DMS53 (cell line): ENCODE measurements at places on chromosomes 11 and 22.

- no peak for DNase-seq
Measured at GRCh38 chr11:64778223-64778472, 194 bp downstream of the SF1 start.

DNA sequence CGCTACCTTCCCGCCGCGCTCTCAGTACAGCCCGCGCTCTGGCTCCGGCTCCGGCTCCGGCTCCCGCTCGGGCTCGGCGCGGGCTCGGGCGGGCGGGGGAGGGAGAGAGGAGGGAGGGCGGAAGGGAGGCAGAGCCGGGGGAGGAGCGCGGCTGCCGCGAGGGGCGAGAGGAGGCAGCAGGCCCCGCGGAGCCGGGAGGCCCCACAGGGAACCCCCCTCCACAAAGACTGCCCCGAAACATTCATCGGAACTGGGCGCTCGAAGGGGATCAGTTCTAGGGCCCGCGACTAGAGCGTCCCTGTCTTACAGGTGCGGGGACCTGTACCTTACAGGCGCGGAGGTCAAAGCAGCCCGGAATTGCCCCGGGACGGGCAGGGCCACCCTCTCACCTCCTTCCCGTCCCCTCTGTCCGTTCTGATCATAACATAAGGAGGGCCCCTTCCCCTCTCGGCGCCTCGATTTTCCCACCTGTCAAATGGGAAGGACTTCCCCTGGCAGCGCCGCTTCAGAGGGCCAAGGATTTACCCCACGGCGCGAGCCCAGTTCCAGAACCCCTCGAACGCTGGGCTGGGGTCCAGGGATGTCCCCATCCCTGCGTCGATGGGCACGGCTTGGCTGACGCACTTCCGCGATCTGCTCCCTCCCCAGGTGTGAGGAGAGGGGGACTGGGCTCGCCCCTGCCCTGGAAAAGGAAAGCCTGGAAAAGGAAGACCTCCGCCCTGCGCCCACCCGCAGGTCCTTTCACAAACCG, at the start of gene SHISA8:
Gene SHISA8 (minus strand): TSS at position 40 of the 751 bp plus-strand sequence. CDS start 407 bp downstream, outside the sequence.
- DNase-seq: peak; percentile 71

- DNase-seq: peak; percentile 38
Measured at GRCh38 chr22:19874307-19875060, 19.8 kb upstream of the GNB1L start.

- no peak for DNase-seq
Measured at GRCh38 chr11:112425121-112425520, 164.5 kb upstream of the PLET1 start.

GRCh38 chr11:10793470-10794255, 15.1 kb downstream of the EIF4G2 start:
- DNase-seq: peak; percentile 54

GRCh38 chr11:133576351-133576750, 44.0 kb upstream of the OPCML start:
- peak; percentile 16 for DNase-seq

- no peak for DNase-seq
Measured at GRCh38 chr22:36505998-36506635, 723 bp downstream of the FOXRED2 start.

DNA sequence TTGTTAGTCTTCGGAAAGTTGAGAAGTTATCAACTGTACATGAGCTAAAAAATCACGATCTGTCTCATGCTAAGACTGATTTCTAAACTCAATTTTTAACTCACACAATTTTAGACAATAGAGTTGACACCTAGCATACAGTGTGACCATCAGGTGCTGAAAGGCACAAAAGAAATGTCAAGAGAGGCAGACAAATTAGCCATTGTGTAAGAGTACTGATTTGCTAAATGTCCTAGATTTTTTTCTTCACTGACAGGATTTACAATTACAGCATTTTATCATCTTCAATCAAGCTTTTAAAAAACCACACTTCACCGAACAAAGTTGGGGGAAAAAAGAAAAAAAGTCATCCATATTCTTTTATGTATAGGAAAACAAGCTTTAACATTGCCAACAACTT, 7.0 kb downstream of the LGR4 start:
- no peak for DNase-seq

DNA sequence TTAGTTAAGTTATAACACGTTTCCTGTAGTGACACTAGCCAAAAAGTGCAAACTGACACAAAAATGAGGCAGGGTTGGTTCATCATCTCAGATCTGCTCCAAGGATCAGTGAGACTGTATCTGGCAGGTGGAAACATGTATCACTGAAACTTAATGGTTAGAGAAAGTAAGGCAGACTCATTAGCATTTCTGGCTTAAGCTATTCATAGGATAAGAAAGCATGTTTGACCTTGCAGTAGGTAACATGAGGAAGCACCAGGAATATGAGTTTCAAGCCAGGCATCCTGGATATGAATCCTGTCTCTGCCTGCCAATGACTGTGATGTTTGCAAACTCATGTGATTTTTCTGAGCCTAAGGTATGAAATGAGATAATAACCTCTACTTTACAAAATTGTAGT, 732.1 kb downstream of the NELL1 start:
- DNase-seq: no peak

DNA sequence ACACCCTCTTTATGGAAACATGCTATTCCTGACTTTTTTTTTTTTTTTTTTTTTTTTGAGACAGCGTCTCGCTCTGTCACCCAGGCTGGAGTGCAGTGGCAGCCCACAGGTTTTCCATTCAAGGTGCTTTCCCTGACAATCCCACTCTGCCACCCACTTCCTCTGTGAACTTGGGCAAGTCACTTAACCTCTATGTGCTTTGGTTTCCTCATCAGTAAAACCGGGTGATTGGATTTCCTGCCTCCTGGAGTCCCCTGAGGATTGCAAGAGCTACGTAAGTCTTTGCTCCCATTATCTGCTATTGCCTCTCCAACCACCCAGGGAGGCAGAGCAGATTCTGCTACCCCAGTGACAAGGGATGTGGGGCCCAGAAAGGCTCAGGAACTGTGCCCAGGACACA, 54.1 kb downstream of the CELSR1 start:
- DNase-seq: no peak

GRCh38 chr11:45857961-45858474, 10.7 kb downstream of the CRY2 start:
- DNase-seq: peak; percentile 8

DNA sequence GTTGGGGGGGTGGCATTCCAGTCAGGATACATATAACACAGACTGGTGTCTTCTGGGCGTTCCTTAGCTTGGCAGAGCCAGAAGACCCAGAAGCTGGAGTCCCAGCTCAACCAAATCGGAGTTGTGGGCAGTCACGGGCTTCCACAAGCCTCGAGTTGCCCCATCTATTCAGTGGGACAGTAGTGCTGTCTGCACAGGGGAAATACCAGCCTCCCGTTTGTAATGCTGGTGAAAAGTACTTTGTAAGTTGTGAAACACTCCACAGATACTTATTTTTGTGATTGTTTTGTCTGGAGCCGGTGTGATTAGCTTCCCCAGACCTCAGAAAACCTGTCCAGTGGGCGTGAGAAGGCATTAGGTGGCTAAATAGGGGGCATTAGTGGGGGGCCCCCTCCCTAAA, 13.6 kb downstream of the DGKZ start:
- no peak for DNase-seq

DNA sequence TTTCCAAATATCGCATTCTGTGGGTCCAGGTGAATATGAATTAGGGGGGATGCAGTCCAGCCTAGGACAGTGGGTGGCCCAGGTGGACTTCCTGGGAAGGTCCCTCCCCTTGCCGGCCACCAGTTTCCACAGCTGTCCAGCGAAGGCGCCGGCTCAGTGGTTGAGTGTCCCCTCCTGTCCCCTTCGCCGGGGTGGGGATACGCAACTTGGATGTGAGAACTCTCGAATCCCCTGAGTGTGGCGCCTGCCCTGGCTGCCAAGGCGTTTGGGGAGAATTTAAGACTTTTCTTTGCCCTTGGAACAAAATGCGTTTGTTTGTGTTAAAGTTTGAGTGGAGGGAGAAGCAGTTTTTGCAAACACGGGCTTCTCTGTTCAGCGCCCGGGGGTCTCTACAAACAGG, 123.7 kb downstream of the KCNQ1OT1 start:
- DNase-seq: no peak

DNA sequence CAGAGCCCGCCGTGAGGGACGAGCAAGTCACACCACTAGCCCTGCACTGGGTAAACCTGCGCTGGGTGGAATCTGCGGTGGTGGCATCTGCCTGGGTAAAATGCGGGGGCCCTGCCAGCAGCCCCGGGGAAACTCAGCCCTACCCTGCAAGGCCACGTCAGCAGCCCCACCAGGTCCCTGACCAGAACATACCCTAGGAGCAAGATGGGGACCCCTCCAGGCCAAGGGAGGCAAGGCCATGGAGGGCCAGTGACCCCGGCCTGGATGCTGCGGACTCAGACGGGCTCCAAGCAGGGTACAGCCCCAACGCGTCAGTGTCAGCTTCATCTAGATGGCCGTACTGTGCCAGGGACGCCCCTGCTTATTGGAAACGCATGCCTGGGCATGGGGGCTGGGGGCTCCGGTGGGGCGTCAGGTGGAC, 26.3 kb downstream of the TOLLIP start:
- no peak for DNase-seq

- no peak for DNase-seq
Measured at GRCh38 chr22:28894807-28895206, 11.4 kb downstream of the ZNRF3 start.

GRCh38 chr11:123214396-123214795, 19.3 kb upstream of the CLMP start:
- DNase-seq: no peak

- peak; percentile 72 for DNase-seq
Measured at GRCh38 chr11:8267831-8268529, 4.3 kb upstream of the LMO1 start.

- DNase-seq: peak; percentile 70
Measured at GRCh38 chr11:3659595-3660515, 11.3 kb downstream of the CHRNA10 start.

- no peak for DNase-seq
Measured at GRCh38 chr22:50009251-50009650, 3.3 kb downstream of the IL17REL start.

DNA sequence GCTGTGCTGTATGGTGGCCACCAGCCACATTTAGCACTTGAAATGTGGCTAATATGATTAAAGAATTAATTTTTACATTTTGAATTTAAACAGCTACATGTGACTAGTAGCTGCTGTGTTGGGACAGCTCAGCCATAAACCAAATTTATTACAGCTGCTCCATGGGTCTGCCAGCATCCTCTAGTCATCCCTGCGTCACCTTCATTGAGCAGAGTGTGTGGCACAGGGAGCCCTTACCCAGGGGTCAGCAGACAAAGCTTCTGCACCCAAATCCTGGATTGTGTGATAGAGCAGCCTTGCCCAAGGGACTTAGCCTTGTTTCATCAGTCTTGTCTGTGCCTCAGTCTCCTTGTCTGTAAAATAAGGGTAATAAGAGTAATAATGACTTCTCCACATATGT, 19.4 kb upstream of the ACCSL start:
- DNase-seq: no peak

DNA sequence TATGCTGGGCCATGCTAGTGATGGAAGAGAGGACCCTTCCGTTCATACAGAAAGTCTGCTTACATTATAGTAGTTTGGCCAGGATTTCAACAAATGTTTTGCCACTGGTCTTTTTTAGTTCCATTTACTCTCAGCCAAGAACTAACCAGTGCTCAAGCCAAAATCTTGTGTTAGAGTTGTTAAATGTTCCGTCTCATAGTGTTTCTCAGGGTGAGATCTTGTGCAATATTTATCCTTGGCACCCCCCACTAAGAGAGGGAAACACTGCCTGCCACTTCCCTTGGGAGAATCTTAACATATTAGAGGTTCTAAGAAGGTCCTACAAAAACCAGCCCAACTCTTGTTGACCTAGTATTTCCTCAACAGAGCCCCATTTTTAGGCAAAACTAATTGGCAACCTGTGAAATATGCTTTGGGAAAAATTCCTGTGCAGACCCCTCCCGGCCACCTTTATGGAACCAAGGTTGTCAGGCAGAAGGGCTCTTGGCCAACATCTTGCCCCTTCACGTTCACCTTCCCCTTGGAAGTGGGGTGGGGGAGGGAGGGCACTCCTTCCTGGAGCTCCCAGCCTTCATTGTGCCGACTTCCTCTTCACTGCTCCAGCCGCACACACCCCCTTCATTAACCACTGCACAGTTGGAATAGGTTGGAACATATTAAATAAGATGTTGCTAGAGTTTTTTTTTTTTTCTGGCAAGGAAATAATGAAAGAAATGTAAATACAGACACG, 173.2 kb upstream of the SORL1-AS1 start:
- DNase-seq: no peak

DNA sequence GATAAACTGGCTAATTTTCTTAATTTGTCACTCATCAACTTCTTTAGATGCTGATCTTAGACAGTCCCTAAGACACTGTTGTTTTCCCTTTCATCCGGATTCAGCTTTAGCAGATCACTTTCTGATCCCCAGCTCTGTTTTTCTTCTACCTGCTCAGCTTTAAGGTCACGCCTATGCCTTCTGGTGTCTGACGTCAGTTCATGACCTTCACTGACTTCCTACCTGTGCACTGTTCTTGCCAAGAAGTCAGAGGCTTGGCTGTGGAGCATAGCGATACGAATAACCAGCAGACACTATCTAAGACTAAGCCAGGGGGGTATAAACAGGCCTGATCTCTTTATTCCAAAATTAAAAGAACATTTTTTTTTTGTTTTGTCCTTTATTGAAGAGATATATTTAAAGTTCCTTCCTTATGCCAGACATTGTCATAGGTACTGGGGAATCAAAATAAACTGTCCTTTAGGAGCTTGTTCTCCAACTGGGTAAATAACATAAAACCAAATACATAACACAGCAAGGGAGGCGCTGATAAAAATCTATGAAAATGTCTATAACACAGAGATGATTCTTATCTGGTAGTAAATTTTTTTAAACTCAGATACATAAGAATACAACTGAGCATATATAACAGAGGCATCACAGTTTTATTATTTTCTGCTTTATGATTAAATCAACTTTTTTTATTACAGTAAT, 352.2 kb upstream of the CTSC start:
- peak; percentile 58 for DNase-seq

DNA sequence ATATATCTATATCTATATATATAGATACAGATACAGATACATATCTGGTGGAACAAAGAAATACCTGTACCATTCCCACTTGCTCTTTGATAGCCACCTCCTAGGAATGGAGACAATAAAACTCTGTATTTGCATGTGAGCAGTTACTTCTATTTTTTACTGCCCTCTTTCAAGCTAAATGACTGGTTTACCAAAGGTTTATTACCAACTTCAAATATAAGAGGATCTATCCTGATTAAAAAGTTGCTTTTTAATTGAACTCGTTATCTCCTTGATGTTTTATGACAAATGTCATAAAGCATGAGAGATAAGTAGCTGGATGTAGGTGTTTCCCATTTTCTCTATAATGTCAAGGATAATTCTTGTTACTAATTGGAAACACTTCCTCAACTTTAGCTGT, 21.7 kb upstream of the GRIK4 start:
- DNase-seq: no peak
